Stimulated activated CD8-positive, alpha-beta memory T cell treated with anti-CD3 and anti-CD28 coated beads, Interleukin-7, amount 100 ng/mL, for 1 hour (primary cell): ENCODE measurements at places on chromosomes 1 and 21.

DNA sequence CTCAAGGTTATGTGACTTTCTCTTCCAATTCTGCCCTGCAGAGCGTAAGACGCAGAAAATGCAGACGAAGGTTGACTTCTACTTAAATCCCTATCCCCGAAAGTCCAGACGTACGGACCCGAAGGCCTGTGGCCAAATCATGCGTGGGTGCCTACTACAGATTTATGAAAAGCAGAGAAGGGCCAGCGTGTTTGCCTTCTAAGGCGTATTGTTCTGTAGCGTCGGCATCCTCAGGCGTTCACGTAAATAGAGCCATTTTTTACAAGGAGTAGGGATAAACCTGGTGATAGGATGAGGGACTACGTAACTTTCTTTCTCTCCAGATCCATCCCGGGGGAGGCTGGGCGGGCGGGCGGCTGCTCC lies 222 bp upstream of the GIPC2 start:
- DNase-seq, result no peak

- no peak for DNase-seq
These were observed 24.6 kb downstream of the TLR5 start for GRCh38 chr1:223118418-223118817.

DNA sequence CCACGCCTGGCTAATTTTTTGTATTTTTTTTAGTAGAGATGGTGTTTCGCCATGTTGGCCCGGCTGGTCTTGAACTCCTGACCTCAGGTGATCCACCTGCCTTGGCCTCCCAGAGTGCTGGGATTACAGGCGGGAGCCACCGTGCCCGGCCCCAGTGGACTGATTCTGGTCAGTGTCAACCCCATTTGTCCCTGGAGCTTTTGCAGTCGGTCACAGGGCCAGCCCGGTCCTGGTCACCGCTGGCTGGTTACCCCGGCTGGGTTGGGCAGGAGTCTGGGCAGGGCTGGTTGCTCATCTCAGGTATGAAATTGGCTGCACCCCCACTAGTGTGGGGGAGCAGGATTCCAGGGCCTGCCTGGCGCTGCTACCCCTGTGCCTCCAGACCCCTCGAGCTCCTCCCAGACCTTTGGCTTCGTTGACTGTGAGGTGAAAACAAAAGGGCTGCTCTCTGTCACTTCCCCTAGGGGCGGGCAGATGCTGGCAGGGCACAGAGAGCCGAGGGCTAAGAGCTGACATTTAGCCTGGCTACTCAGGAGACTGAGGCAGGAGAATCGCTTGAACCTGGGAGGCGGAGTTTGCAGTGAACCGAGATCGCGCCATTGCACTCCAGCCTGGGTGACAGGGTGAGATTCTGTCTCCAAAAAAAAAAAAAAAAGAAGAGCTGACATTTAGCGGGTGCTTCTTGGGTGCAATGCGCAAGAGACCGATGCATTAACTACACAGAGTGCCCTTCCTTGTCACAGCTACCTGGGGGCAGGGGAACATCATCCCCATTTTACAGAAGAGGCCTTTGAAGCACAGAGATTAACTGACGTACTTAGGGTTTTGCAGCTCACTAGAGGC lies 10.6 kb downstream of the TNFRSF1B start:
- DNase-seq, result no peak

GRCh38 chr1:228363686-228364067 lies 43.0 kb downstream of the TRIM11 start:
- DNase-seq, result no peak

GRCh38 chr1:153945795-153946621 lies 510 bp downstream of the DENND4B start:
- DNase-seq, result peak; percentile 39

GRCh38 chr1:218670875-218671274 lies 325.7 kb downstream of the TGFB2 start:
- DNase-seq, result no peak

DNA sequence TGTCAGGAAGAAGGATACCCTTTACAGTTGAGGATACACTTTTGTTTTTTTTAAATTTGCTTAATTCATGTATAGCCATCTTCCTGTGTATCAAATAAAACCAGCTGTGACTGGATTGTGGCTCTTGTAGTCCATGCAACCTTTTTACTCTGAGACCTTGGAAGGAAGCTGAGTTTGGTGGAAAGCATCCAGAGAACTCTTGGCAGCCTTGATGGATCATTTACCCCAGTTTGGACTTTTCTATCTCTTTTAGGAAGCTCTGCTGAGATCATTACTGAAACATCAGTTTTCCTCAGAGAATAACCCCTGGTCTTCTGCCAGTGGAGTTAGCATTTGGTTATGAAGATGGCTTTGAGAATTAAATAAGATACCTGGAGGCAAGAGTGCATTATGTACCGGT lies 21.2 kb upstream of the APOBEC4 start:
- no peak for DNase-seq

- DNase-seq, result no peak
These were observed 15.0 kb downstream of the SMYD2 start for GRCh38 chr1:214295934-214296333.

- no peak for DNase-seq
These were observed 96.6 kb downstream of the DNM3 start for GRCh38 chr1:171937938-171938337.

DNA sequence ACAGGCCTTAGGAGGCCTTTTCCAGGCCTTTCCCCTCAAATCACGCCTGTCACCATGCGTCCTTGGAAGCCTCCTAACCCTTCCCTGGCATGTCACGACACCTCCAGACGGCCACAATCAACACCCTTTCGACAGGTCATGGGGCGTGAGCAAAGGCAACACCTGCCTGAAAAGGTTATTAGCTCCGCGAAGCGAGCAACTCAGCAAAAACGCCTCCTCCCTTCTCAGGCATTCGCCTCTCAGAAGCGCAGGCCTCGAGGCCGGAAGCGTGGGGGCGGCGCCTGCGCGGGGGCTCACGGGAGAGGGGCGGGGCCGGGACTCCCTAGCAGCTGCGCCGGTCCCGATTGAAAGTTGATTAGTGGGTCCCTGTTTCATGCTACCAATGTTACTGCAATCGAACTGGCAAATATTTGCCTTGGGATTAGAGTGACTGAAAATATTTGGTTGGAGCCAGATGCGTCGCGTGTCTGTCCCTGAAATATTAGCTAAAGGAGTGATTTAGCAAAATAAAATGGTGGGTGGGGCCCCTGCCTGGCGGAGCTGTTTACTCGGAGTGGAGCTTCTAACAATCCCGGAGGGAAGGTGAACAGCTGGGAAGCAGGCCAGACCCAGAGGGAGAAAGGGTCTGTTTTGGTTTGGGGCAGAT lies 44.9 kb downstream of the GFI1 start:
- no peak for DNase-seq

DNA sequence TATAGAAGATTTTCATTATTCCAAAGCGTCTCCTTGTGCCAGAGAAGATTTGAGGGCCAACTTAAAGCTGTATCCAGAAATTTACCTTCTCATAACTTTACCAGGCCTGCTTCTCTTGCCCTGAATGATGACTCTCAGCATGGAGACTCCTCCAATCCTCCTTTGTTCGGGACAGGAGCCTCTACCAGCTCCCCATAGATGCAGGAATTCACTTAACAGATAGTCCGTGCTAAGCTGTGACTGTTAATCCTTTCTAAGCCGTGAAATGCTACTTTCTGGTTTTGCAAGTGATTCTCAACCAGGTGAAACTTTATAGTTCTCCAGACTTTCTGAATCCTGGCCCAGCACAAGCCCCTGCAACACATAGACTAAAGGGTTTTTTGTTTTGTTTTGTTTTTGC lies 31.8 kb upstream of the KCND3 start:
- no peak for DNase-seq

DNA sequence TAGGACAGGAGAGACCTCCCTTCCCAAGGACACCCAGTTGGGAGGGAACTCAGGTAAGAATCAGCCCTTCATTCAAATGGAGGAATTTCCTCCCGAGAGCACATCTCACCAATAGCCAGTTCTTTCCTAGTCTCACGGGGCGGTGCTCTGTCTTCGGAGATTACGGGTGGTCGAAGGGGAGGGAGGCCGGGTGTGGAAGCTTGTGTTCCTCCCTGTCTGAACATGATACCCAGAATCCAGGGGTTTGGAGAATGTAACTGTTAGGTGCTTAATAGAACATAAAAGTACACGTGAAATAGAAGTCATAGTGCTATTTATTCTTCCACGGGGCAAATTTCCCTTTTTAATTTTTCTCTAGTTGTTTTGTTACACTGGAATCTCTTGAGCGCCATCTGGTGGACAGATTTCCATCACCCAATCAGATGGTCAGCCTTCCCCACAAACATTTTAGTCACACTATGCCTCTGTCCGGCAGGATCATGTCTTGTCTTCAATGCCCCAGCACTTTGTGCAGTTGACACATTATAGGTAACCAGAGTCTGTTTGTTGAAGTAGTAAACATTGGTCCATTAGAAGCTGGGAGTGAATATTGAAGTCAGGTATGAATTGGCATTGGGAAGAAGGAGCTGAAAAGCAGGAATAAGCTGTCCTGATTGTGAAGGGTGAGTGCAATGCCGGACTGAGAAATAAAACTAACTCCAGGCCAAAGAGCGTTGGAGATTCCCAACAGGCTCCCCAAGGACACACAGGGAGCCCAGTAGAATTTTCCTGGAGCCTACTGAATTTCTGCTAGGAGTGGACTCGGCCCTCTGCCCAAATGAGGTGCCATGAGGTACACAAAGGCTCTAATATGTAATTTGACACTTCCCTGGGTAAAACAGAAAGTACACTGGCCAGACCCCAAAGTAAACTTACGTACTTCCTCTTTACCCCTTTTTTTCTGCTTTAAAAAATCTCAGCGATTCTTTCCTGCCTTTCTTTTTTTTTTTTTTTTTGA lies 27.6 kb upstream of the ZNF697 start:
- DNase-seq, result peak; percentile 44
